ENCODE measurements at places on chromosomes 11 and 22.
A peak's percentile ranks its signal among the peaks of the same experiment; 100 is the strongest.

GRCh38 chr11:41110527-41110926, 348.9 kb downstream of the LRRC4C start:
- DNase-seq = no peak

- DNase-seq = peak; percentile 6
Observed at GRCh38 chr22:46867106-46867505, 104.7 kb downstream of the TBC1D22A start.

DNA sequence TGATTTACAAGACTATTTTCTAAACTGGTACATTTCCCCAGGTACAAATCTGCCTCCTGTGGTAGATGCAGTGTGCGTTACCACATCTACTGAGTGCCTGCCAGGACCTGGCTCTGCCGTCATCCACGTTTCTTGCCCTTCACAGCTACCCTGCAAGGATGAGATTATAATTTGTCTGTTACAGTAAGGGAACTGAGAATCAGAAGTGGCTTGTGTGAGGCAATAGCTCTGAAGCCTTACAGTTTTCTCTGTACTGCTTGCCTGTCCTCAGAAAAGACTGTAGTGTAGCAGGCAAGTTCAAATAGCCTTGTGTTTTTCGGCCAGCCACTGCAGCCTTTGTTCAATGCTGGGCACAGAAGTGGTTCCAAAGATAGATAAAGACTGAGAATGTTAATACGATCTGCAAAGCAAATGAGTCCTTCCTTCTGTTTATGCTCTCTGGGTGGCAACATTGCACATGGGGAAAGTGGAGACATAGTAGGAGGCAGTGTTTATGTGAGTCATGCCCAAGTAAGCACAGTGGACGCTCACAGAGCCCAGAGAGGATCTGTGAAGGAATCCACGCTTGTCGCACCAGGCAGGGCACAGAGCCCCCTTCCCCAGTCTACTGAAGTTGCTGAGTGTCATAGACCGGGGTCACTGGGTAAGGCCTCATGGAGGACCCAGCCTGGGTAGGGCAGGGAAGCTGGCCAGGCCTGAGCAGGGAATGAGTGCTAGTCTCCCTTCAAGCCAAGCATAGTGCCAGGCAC, 49.1 kb downstream of the MICAL2 start:
- no peak for DNase-seq

DNA sequence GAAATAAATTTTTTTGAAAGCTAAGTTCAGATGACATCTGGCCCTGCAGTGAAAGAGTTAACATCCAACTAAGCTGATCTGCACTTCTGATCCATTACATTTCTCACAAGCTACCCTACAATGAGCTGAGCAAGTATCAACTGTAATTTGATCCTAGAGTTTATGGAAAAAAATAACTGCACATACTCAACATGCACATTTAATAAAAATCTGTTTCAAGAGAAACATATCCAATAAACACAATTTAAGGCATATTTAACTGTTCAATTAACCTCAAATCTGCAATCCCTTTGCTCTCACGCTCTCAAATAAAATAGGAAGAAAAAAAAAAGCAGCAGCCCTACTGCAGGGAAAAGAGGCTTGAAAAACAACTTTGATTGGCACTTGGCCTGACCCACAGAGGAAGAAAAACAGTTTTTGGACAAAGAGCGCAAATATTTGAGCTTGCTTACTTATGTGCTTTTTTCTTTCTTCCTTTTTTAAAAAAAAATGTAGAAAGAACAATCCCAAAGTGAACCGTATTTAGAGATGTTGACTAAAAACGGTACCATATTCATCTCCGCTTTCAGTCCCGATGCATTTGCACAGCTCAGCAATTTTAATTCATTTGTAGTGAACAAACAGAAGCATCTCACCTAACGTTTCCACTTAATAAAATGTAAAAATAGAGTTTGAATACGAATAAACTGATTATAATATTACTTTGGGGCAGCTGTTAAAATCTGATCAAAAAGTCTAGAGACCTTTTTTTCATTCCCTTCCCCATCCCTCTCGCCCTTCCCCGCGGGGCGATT, 1.6 kb downstream of the SESN3 start:
- DNase-seq = no peak

GRCh38 chr11:116111546-116111945, 607.3 kb upstream of the CADM1 start:
- DNase-seq = no peak

- no peak for DNase-seq
Observed at GRCh38 chr11:75538150-75538942, 12.6 kb upstream of the GDPD5 start.

DNA sequence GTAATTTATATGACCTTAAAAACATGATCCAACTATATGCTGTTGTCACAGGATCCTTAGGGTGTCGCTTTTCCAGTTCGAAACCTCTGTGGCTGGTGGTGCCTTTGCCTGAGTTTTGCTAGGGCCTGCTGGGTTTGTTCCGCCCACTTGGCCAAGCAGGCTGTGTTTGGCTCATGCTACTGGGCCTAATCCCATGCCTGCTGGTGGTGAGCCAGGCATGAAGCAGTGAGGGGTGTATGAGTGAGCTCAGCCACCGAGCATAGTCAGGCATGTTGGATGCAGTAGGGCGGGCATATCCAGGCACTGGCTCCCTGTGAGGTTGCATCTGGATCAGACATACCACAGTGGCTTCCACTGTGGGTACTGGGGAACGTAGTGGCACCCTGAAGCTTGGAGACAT, 16.3 kb downstream of the NPAT start:
- no peak for DNase-seq

GRCh38 chr22:47287516-47287915, 525.1 kb downstream of the TBC1D22A start:
- DNase-seq = no peak

DNA sequence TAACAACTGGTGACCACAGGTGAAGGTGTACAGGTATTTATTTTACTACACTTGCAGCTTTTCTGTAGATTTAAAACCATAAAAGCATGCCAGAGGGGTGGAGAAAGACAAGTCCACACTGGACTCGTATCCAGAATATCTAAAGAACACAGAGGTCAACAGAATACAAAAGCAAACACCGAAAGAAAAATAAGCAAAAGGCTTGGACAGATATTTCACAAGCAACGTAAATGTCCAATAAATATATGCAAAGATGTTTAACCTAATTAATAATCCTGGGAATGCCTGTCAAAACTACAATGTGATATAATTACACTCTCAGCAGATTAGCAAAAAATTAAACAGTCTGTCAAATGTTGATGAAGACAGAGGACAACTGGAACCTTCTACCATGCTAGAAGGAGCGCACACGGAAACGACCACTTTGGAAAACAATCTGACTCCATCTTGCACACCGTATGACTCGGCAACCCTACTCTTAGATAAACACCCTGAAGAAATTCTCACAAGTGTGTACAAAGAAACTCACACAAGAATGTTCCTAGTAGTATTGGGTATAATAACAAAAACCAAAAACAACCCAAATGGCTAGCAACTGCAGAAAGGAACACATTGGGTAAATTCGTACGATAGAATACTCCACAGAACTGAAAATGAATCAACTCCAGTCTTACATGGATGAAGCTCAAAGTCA, 27.2 kb downstream of the GNB1L start:
- no peak for DNase-seq

DNA sequence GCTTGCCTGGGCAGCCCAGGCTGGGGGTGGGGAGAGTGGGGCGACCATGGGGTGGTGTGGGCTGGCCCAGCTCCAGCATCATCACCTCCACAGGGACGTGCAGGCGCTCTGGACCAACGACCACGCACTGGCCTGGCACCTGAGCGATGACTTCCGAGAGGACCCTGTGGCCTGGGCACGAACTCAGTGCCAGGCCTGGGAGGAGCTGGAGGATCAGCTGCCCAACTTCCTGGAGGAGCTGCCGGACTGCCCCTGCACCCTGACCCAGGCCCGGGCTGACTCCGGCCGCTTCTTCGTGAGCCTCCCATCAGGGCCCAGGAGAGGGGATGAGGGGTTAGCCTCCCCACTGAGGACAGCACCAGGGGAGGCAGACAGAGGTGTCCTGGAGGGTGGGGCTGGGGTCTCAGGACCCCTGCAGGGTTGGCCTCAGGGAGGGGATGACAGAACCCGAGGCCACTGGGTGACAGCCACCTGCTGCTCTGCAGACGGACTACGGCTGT, 3.8 kb downstream of the SUSD2 start:
- no peak for DNase-seq

DNA sequence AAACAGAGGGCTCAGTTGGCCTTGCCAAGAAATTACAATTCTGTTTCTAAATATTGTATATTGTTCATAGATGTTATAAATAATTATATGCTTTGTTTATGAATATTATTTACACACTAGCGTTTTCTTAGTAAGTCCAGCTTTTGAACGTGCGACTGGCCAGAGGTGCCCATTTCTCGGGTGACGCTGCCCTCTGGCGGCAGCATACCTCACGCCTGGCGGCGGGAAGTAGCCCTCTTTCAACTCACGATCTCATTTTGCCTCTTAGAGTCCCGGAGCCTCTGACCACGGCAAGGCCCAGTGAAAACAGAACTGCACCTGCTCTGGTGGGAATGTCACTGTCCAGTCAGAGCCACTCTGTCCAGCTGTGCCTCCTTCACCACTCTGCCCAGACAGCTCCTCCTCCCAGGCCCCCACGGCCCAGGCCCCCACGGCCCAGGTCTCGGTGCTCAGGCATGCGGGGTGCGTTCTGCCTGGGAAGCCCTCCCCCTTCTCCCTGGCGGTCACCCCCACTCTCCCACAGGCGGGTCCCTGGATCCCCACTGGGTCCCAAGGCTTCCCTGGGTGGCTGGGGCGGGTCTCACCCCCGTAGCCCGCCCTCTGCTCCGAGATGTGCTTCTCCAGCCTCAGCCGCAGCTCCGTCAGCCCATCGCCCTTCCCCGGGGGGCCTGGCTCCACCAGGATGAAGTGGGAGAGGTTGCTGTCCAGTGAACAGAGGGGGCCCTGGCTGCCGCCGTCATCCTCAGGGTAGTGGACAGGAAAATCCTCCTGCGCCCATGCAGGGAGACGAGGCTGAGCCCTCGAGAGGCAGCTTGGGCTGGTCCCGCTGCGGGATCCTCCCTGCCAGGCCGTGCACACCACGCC, 19.3 kb downstream of the TSSC4 start:
- DNase-seq = peak; percentile 94

GRCh38 chr11:112223121-112223520, 3.1 kb upstream of the PTS start:
- DNase-seq = no peak

GRCh38 chr22:40764763-40765441, 54.2 kb downstream of the SLC25A17 start:
- DNase-seq = peak; percentile 42

DNA sequence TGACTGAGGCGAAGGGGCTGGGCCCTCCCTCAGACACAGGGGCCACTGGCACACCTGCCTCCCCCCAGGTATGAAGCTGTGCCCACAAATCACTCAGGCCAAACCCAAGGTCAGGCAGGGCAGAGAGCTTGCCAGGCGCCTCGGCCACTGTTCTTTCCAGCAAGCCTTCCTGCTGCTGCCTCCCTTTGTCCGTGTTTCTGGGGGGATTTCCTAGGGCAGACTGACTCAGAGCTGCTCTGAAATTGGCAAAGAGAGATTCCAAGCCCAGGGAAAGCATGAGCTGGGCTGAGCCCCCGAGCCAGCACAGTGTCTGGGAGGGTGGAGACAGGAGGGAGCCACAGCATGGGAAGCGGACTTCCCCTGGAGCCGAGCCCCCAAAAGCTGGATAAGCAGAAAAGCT, 33.2 kb downstream of the PPP2R1B start:
- DNase-seq = peak; percentile 91

- DNase-seq = peak; percentile 75
Observed at GRCh38 chr11:2898366-2899079, 12.9 kb upstream of the CDKN1C start.

- no peak for DNase-seq
Observed at GRCh38 chr22:38069372-38070249, 12.4 kb downstream of the PICK1 start.

DNA sequence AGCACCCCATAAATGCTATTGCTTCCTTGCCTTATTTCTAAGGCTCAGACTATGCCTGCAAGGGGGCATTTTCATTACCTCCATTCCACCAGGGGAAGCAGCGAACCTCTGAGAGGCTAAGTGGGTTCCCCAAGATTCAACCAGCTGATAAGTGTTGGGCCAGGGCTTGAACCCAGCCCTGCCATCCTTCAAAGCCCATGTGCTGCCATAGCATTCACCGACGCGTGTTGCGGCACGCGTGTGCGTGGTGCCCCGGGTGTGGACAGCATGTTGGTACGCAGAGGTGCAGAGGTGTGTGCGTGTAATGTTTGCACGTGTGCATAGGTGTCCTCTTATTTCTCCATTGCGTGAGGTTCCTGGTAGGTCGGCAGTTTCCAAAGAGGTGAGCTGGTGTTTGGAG, 66.0 kb upstream of the PPARA start:
- DNase-seq = peak; percentile 81

- no peak for DNase-seq
Observed at GRCh38 chr11:40716344-40717130, 742.9 kb downstream of the LRRC4C start.

GRCh38 chr11:104015649-104016415, 20.6 kb upstream of the DDI1 start:
- DNase-seq = no peak

GRCh38 chr11:14388352-14388751, 29.4 kb upstream of the RRAS2 start:
- no peak for DNase-seq

DNA sequence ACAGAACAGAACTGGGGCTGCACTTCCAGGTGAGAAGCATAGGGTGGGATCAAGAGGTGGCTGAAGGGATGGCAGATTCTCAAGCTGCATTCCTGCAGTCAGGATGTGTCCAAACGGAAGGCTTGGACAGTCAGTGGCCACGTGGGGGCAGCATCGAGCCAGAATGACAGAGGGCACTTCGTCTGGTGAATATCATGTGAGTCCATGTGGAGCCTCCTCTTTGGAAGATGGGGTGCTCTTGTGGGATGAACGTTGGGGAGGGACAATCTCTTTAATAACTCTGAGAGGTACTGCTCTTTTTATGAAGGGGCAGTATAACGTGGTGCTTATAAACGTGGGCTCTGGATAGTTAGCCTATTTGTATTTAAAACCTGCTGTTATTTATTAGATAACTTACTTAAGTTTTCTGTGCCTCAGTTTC, 154.9 kb upstream of the NAV2 start:
- peak; percentile 96 for DNase-seq
